ENCODE measurements at places on chromosomes 3 and 15. TPM values are rescaled to one million over a fixed set of nuclear protein-coding genes. Genes with fewer than 3 reads are reported as not detected.

GRCh38 chr3:31226346-31226745 lies 306.4 kb upstream of the STT3B start:
- H3K4me3 ChIP-seq, result no peak overlapping the region
- DNase-seq, result no peak
- no peak overlapping the region for H3K27ac ChIP-seq
- no peaks in the 10 kb centered on the region for H3K27me3 ChIP-seq

GRCh38 chr3:112405845-112406244 lies 72.9 kb downstream of the CD200 start:
- DNase-seq, result no peak
- H3K36me3 ChIP-seq, result no peaks in the 10 kb centered on the region
- H3K4me3 ChIP-seq, result no peak overlapping the region
- H3K4me1 ChIP-seq, result peaks cover 81% of the 10 kb centered on the region
- H3K27ac ChIP-seq, result no peak overlapping the region

DNA sequence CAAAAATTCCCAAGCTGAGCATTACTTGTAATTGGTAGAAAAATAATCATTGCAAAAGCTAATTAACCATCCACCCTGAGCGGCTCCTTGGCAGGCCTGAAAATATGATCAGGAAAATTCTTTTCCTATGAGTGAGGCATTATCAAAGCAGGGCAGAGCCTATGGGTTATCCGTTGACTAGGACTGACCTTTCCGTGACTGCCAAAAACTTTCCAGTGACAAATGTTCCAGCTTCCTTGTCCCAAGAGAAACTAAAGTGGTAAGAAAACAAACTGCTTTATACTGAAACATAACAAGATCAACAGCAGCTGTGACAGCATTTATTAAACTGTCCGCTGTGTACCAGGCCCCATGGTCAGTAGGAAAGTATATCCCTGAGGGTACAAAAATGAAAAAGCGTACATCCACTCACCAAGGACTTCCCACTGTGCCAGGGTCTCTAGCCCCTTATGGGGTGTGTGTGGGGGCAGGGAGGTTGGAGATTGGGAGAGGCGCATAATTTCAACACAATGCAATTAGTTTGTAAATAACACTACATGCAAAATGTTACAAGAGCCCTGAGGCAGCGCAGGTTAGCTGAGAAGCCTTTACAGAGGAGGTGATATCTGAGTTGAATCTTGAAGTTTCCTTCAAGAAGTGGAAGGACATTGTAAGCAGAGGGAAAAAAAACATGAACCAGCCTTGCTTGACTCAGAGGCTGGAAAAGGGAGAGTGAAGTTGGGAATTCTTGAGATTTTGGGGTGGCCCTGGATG lies 8.5 kb downstream of the LIPC start:
- H3K27me3 ChIP-seq, result peaks cover 10% of the 10 kb centered on the region
- peaks cover 48% of the 10 kb centered on the region for H3K4me1 ChIP-seq
- no peak overlapping the region for H3K4me3 ChIP-seq
- H3K36me3 ChIP-seq, result no peaks in the 10 kb centered on the region
- no peak overlapping the region for H3K27ac ChIP-seq
- no peak for DNase-seq

DNA sequence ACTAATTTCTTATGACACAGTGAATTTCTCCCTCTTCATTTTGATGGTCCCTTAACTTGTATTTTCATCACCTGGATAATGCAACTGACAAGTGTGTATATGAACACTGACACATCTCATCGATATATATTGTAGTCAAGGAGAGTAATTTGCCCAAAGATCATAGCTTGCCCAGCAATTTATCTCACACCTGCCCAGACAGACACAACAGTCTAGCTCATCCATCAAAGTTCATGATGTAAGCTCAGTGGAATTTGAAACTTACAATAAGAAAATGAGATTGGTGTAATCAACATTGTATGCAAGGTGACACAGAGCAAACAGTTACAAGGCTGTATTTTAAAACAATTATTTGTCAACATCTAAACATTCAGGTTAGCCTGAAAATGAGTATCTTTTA lies 805.8 kb downstream of the NAALADL2 start:
- no peaks in the 10 kb centered on the region for H3K36me3 ChIP-seq
- H3K4me1 ChIP-seq, result no peaks in the 10 kb centered on the region
- H3K4me3 ChIP-seq, result no peak overlapping the region
- no peaks in the 10 kb centered on the region for H3K27me3 ChIP-seq

- no peak overlapping the region for H3K27ac ChIP-seq
- DNase-seq, result no peak
- H3K4me1 ChIP-seq, result peaks cover 7% of the 10 kb centered on the region
- H3K36me3 ChIP-seq, result peaks cover 25% of the 10 kb centered on the region
- peaks cover 14% of the 10 kb centered on the region for H3K27me3 ChIP-seq
These were observed 190.1 kb downstream of the PDE8A start for GRCh38 chr15:85171736-85172135.

GRCh38 chr3:134106580-134106979 lies 76.9 kb upstream of the SLCO2A1 start:
- peaks cover 9% of the 10 kb centered on the region for H3K4me1 ChIP-seq
- no peak overlapping the region for H3K27ac ChIP-seq
- no peak overlapping the region for H3K4me3 ChIP-seq
- peaks cover 11% of the 10 kb centered on the region for H3K27me3 ChIP-seq
- H3K36me3 ChIP-seq, result peaks cover 30% of the 10 kb centered on the region

- peaks cover 10% of the 10 kb centered on the region for H3K4me1 ChIP-seq
- no peak overlapping the region for H3K4me3 ChIP-seq
- H3K36me3 ChIP-seq, result peaks cover 16% of the 10 kb centered on the region
These were observed 248.7 kb downstream of the ZIC4 start for GRCh38 chr3:147157631-147158030.

- no peaks in the 10 kb centered on the region for H3K36me3 ChIP-seq
- H3K4me1 ChIP-seq, result peaks cover 51% of the 10 kb centered on the region
- no peak for DNase-seq
- no peak overlapping the region for H3K27ac ChIP-seq
These were observed 303.9 kb downstream of the MAGI1 start for GRCh38 chr3:65734792-65735191.

DNA sequence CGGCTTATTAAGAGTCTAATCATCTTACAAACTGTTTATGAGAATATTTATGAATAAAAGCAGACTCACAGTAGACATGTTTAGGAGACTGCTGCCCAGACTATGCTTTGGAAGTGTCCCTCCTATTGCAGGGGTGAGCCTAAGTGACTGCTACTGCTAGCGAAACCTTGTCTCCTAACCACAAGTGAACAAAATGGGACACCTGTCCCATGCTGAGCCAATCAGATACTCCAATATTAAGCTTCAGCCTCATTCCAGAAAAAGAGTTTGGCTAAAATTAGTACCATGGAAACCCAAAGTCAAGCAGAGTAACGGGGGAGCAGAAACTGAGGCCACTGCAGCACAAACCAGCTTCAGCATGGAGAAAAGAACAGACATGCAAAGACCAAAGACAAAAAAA lies 4.6 kb downstream of the DENND6A start:
- no peak for DNase-seq
- no peaks in the 10 kb centered on the region for H3K27me3 ChIP-seq
- no peaks in the 10 kb centered on the region for H3K36me3 ChIP-seq
- peaks cover 16% of the 10 kb centered on the region for H3K4me1 ChIP-seq
- H3K4me3 ChIP-seq, result no peak overlapping the region

DNA sequence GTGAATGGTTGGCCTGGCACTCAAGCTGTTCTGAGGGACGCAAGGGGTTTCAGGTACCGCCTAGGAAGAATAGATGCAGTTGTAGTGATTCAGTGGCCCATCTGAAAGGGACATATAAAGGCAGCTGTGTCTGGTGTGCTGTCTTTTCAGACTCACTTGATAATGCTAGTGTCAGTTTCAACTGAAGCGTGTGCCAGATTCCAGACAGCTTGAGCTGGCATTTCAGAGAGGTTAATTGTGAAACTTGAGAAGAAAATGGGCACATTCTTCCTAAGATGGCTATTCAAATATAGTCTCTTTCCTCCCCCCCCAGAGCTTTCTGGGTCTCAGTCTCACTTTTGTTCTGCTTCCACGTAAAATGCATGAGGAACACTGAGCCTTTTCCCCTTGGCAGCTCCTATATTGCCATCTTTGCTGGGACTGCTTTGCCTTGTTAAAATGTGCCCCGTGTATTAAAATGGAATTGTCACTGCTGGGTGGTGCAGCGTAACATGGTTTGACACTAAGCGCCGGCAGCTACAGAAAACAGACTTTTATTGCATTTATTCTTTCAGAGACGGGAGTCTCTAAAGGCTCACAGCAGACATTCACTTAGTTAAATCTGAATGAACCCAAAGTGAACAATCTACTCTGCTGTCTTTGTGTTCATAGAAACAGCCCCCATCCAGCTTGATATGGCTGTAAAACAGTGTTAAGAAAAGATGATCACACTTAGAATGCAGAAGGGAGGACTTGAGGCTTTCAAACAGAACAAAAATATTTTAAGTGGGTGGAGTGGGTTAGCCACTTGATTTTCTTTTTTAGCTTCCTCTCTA lies 478.7 kb downstream of the RBMS3 start:
- DNase-seq, result no peak
- no peak overlapping the region for H3K4me3 ChIP-seq
- H3K27ac ChIP-seq, result no peak overlapping the region
- no peaks in the 10 kb centered on the region for H3K27me3 ChIP-seq
- H3K36me3 ChIP-seq, result no peaks in the 10 kb centered on the region
- H3K4me1 ChIP-seq, result peaks cover 55% of the 10 kb centered on the region

GRCh38 chr3:194487289-194488054 lies 670 bp upstream of the ATP13A3 start:
- H3K27me3 ChIP-seq, result peaks cover 14% of the 10 kb centered on the region
- H3K36me3 ChIP-seq, result peaks cover 16% of the 10 kb centered on the region
- peak overlapping the region; percentile 79 for H3K4me3 ChIP-seq
- H3K27ac ChIP-seq, result peak overlapping the region; percentile 71
- DNase-seq, result peak; percentile 59

DNA sequence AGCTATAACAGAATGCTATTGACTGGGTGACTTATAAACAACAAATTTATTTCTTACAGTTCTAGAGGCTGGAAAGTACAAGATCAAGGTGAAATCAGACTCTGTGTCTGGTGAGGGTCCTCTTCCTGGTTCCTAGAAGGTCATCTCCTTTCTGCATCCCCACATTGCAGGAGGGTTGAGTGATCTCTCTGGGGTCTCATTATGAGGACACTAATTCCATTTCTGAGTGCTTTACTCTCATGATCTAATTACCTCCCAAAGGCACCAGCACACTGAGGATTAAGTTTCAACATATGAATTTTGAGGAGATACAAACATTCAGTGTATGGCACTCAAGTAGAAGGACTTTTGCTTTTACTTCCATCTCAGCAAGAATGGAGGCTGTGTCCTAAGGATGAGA lies 534.1 kb upstream of the KCNMB2 start:
- no peaks in the 10 kb centered on the region for H3K4me1 ChIP-seq
- no peaks in the 10 kb centered on the region for H3K36me3 ChIP-seq
- DNase-seq, result no peak
- no peaks in the 10 kb centered on the region for H3K27me3 ChIP-seq
- no peak overlapping the region for H3K4me3 ChIP-seq

DNA sequence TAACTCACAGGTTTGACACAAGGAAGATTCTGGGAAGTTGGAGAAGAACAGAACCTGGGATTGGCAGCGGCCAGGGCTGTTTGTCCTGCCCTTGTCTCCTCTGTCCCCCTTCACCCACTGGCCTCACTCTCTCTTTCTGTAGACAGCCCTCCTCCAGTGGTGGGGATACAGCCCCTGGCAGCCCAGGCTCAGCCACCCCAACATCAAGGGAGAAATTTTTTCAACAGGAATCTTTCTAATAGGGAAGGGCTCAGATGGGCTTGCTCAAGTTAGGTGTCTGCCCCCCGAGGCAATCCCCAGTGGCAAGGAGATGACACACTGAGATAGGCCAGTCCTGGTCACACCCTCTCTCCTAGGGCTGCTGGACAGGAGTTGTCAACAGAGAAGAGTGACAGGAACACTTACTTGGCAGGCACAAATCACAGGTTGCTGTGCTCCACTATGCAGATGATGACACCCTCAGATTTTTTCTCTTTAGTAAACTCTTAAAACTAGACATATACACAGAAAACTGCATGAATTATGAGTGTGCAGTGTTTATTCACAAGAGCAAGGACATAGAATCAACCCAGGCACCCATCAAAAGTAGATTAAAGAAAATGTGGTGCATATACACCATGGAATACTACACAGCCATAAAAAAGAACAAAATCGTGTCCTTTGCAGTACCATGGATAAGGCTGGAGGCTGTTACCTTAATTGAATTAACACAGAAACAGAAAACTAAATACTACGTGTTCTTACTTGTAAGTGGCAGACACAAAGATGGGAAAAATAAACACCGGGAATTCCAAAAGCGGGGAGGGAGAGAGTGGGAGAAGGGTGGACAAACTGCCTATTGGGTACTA lies 36.3 kb downstream of the PLA2G4D start:
- H3K4me1 ChIP-seq, result peaks cover 12% of the 10 kb centered on the region
- H3K27me3 ChIP-seq, result no peaks in the 10 kb centered on the region
- no peaks in the 10 kb centered on the region for H3K36me3 ChIP-seq
- DNase-seq, result no peak

- no peak overlapping the region for H3K4me3 ChIP-seq
- H3K27ac ChIP-seq, result no peak overlapping the region
- DNase-seq, result no peak
- H3K4me1 ChIP-seq, result no peaks in the 10 kb centered on the region
These were observed 278.9 kb upstream of the STT3B start for GRCh38 chr3:31253782-31254181.

- H3K36me3 ChIP-seq, result no peaks in the 10 kb centered on the region
- peak overlapping the region; percentile 81 for H3K27ac ChIP-seq
- H3K4me1 ChIP-seq, result peaks cover 28% of the 10 kb centered on the region
These were observed 604 bp upstream of the TJP1 start for GRCh38 chr15:29822684-29823459.

- no peaks in the 10 kb centered on the region for H3K36me3 ChIP-seq
- H3K4me1 ChIP-seq, result no peaks in the 10 kb centered on the region
- H3K27ac ChIP-seq, result no peak overlapping the region
- no peaks in the 10 kb centered on the region for H3K27me3 ChIP-seq
- H3K4me3 ChIP-seq, result no peak overlapping the region
These were observed 89.7 kb upstream of the PHLDB2 start for GRCh38 chr3:111769110-111769991.

- H3K4me1 ChIP-seq, result peaks cover 17% of the 10 kb centered on the region
- H3K36me3 ChIP-seq, result peaks cover 34% of the 10 kb centered on the region
- H3K27ac ChIP-seq, result no peak overlapping the region
- H3K27me3 ChIP-seq, result no peaks in the 10 kb centered on the region
These were observed 43.9 kb upstream of the KCNH8 start for GRCh38 chr3:19104459-19104858.

Gene TRIM71
- 238 TPM for total RNA-seq

Gene MYD88
- 18.1 TPM for total RNA-seq

Gene DVL3
- total RNA-seq, result 76.2 TPM

Gene C3orf70
- 0.64 TPM for total RNA-seq

Gene ADGRG7
- not detected for total RNA-seq

Gene CLRN1
- total RNA-seq, result not detected

Gene XYLB
- 4.1 TPM for total RNA-seq

Gene TIMP4
- 4.8 TPM for total RNA-seq

Gene P2RY12
- not detected for total RNA-seq

Gene MASP1
- 3.5 TPM for total RNA-seq

Gene PLAAT1
- total RNA-seq, result 3.9 TPM
